Stimulated activated CD4-positive, alpha-beta T cell treated with anti-CD3 and anti-CD28 coated beads, Interleukin-15, amount 100 ng/mL, for 24 hours (primary cell): ENCODE measurements at places on chromosomes 12 and 14.

DNA sequence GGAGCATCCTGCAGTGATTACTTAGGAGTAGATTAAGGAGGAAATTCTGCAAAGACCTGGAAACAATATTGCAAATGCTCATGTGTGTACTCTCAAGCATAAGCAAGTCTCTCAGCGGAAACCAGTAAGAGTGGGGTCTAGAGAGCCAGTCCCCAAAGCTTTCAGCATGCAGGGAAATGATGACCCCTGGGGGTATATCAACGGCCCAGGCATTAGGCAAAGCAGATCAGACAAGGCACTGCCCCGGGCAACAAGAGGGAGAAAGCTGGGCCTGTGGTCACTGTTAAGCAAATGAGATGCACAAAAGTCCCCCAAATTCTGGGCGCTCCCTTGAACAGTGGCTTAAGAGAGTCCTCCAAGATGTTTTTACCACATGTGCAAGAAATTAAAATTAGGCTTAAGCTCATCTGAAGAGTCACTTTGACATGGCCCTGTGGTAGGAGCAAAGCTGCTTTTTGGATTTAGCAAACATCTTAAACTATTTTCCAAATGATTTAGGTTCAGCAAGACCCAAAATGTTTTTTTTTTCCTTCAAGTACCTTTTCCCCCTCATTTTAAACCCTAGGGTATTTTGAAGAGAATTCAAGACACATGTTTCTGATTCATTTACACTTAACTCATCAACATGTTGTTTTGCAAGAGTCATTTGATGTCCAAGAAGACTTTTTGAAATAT is 457.1 kb upstream of the TBX3 start:
- DNase-seq, result no peak

DNA sequence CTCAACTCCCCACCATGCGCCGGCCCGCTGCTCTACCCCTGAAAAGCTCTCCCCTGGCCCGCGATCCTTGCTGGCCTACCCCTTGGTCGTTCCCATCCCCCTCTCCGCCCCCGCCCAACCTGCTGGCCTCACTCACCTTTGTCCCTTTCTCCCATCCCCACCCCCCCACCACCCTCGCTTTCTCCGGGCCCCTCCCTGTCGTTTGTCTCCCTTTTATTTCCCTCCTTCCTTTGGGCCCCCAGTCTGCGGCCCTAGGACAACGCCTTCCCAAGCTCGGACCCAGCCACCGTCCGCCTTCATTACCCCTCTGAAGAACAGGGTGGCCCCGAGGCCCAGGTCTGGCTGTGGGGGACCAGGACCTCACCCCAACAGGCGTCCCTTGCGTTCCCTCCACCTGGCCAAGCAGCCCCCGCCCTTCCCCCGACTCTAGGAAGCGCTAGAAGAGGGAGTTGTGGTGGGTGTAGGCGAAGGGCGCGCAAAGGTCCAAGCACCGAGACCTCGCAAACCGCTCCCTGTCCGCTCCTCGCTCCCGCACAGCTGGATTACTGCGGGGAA is 6.9 kb upstream of the SLC7A7 start:
- no peak for DNase-seq

DNA sequence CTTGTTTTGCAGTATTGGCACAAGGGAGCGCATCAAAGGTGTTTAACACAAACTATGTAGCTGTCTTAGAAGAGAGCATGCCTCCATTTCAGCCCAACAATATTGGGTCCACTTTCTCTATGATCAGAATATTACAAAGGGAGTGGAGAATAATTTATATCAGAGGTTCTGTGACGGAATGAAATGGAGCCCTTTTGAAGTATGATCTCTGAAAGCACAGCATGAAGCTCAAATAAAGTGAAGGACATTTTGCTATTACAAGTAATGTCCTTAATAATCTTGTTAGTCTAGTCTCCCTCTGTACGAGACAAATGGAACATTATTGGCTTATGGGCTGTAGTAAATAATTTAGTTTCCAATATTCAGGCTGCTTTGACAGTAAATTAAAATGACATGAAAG is 302.7 kb downstream of the NPAS3 start:
- no peak for DNase-seq

DNA sequence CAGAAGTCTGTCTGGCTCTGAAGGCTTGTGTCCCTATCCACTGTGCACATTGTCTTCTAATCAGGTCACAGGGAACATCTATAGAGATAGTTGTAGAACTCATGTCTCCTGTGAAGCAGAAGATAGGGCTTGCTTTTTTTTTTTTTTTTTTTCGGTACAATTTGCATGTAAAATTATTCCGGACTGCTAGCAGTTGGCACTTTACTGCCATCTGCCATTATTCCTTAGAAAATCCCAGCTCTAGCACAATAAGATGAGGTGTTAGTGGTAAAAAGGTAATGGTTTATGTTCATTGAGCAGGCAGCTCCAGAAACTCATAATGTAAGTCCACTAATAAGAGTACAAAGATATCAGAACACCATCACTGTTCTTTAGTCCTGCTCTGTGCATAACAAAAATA is 8.7 kb downstream of the MYRFL start:
- no peak for DNase-seq

DNA sequence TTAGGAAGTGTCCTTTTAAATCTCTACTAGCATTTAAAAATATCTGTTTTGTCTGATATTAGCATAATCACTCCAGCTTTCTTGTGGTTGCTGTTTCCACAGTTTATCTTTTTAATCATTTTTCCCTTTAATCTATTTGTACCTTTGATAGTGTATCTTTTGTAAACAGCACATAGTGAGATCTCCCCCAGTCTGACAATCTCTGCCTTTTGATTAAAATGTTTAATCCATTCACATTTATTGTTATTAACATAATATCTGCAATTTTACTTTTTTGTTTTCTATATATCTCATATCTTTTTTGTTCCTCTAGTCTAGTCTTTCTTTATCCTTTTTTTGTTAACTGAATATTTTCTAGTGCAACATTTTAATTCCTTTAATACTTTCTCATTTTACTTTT is 104.2 kb downstream of the RPS6KA5 start:
- DNase-seq, result no peak

DNA sequence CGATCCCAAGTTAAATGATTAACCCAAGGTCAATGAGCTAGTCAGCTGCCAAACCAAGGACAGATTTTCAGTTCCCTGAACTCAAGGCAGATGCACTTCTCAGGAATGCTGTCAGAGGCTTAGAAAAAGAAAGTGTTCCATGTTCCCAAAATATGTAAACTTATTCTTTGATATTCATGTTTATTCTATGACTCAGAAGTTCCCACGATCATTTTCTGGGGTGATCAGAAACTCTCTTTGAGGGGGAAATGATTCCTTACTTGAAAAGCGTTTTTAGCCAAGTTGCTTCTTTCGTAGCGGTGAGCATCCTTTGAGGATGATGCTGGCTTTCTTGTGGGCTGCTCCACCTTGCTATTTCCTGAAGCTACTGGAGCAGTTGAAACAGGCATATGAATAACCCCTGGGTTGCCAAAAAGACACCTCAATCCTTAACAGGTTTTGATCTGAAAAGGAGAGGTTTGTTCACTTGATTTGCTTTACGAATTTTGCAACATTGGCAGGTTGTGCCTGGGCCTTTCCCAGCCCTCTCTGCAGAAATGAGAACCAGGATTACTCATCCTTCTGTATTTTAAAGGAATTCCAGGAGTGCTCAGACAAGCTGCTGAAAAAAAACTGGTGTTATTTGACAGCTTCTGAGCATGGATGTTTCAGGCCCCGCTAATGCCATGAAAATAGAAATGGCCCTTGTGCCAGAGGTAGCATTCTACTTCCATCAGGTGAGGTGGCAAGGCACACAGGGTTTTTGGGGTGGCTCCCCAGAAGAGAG is 121.4 kb upstream of the HIF1A start:
- peak; percentile 42 for DNase-seq

DNA sequence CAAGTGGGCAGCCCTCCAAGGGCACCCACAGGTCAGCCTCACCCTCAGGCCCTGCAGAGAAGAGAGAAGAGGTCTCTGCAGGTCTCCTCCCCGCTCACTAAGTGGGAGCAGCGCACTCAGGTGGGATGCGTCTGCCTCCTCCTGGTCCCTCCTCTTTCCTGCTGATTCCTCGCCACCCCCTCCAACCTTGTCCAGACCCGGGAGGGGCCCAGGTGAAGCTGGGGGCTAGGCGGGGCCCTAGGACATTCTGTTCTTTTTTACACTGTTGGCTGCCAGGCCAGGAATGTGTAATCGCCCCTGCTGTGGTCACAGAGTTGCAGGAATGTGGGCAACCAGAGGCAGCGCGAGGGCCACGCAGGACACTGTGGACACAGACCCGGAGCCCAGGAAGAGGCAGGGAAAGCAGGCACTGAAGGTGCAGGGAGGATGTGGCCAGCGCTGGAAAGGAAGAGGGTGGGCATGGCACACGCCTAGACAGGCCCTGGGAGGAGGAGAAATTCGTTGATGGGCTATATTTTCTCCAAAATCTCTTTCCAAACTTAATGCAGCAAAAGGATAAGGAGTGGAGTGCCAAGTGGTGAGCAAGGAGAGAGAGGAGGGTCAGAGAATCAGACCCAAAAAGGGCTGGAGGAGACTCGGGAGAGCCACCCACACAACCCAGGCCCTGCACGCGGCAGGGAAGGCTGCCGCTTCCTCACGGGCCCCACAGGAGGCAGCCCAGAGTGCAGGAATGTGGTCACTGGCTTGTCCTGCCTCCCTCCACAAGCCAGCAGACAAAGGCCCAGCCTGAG is 911 bp upstream of the SCNN1A start:
- peak; percentile 34 for DNase-seq

DNA sequence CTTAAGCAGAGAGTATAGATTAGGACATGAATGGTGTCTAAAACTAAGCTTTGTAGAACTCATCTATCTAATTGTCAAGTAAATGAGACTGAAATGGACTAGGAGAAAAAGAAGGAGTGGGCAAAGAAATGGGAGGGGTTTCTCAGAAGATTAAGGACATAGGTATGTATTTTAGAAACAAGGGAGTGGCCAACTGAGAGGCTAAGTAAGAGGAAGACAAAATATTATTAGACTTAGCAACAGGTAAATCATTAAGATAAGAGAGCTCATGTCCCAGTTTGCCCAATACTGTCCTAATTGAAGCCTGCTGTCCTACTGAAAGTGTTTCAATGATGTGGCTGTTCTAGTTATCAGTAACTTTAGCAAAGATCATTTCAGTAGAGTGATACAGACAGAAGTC is 171.4 kb downstream of the KITLG start:
- DNase-seq, result no peak

- no peak for DNase-seq
Observed at GRCh38 chr12:105417732-105418131, 87.2 kb downstream of the C12orf75 start.

- DNase-seq, result no peak
Observed at GRCh38 chr14:77914073-77914721, 114.3 kb downstream of the ADCK1 start.

DNA sequence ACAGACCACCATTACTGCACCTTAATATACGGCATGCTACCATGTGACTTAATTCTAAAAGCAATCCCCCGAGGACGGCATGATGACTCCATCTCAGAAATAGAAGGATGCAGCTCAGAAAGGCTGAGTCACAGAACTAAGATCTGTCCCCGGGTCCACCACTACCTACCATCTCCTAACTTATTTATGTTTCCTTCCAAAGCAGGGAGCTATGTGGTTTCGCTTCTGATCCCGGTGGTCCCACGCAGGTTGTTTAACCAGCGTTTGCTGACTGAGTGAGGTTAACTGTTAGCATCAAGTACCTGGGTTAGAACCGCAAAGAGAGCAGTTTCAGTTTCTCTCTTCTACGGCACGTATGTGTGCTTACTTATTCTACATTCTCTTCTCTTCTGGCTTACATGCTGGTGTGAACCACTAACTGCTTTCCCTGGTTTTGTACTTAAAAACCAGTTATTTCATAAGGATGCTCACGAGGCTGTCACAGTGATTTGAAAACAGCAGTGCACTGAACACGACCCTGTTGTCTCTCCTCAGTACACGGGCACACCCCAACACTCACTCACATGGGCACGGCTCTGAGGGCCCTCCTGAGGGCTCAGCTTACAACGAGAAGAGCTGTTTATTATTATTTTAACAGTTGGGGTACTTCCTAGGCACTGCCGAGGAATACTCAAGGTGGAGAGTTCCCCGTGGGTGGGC is 66.7 kb downstream of the CCDC88C start:
- peak; percentile 78 for DNase-seq

DNA sequence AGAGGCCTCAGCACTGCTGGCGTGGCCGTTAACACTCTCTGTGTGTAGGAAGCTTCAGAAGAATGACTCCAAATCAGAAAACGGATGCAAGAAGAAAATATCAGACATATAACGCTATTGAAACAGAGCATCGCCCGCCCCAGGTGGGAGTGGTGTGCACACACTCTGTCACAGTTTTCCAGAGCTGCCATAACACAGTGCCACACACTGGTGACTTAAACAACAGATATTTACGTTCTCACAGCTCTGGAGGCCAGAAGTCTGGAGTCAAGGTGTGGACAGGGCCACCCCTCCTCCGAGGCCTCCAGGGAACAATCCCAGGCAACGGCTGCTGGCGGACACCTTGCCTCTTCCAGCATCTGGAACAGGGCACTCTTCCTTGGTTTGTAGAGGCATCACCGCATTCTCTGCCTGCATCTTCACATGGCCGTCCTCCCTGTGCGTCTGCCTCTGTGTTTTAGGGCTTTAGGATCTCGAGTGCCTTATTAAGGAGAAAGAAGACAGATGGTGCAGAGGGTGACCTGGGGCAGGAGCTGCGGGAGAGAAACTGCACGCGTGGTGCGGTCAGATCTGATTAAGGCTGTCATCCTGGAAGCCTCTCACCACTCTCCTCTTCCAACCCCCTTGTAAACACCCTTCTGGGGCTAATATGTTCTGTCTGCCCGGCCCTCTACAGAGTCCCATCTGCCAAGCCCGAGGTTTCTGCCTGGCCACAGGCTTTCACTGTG is 141.0 kb downstream of the SLC15A4 start:
- DNase-seq, result no peak

DNA sequence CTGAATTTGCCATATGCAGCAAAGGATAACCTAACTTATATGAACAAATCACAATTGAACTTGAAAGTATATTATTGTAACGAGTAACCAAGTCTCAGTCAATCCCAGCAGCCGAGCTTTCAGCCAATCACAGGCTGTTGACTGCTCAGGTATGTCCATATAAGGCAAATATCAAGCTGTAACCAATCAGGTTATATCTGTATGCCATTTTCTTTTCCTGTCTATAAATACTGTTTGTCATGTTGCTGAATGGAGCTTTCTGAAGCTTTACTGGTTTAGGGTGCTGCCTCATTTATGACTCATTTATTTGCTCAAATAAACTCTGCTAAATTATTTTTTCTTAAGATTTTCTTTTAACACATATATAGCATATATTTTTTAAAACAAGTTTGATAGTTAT is 1059.5 kb downstream of the GALC start:
- DNase-seq, result no peak

- DNase-seq, result no peak
Observed at GRCh38 chr12:44873898-44874297, 2.2 kb downstream of the NELL2 start.

GRCh38 chr14:52686176-52686575 is 9.2 kb downstream of the ERO1A start:
- no peak for DNase-seq
